Colonic mucosa (tissue), 4 donors: ENCODE measurements at places on chromosomes 4 and X. TPM values are rescaled to one million over a fixed set of nuclear protein-coding genes. Genes with fewer than 3 reads are reported as not detected.

The NSUN7 gene
- 10.9 TPM for total RNA-seq

DNA sequence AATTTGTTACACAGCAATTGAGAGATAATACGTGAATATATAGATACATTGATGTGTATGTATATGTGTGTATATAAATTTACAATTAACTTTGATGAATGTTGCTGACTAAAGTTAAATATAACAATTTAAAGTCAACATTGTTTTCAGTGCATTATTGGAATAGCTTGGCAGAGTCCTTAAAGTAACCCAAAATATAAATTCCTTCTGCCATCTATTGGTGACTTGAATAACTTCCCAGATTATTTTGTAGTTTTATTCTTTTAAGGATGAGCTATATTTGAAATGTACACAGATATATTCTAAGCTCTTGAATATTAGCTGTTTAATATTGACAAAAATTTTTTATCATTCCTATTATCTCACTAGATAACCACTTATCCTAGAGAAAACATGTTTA, 298.2 kb upstream of the FSTL5 start:
- H3K27me3 ChIP-seq, result no peaks in the 10 kb centered on the region
- DNase-seq, result no peak
- H3K36me3 ChIP-seq, result no peaks in the 10 kb centered on the region
- no peaks in the 10 kb centered on the region for H3K4me1 ChIP-seq
- H3K4me3 ChIP-seq, result no peak overlapping the region

DNA sequence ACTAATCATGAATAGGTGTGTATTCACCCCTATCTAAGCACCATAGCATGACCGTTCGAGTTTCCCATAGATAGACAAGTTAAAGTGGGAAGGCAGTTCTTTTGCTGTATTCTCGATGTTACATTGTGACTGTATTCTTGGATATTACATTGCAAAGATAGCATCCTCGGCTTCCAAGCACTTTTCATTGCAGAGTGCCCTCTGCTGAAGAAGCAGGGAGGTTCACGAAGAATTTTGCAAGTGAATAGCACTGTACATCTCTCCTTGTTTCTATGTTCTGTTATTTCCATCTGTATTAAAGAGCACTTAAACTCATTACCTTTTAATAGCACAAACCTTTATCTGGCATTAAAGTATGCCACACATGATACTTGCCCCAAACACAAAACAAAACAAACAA, 426.7 kb upstream of the ARX start:
- no peak overlapping the region for H3K4me3 ChIP-seq
- DNase-seq, result no peak
- no peak overlapping the region for H3K27ac ChIP-seq
- no peaks in the 10 kb centered on the region for H3K36me3 ChIP-seq

DNA sequence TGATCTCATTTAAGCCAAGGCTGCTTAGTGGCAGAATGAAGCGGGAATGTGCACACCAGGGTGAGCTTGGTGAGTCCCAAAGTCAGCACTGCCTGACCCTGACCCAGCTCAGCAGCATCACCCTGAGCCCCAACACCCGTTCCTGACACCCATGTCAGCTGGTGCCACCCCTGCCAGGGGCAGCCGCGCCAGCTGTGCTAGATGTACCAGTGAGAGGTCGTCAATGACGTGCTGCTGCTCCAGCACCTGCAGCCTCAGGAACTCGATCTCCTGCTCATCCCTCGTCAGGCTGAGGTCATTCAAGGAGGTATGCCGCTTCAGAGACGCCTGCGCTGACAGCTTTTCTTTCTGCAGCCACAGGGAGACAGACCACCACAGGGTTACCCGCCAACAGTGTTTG, 61.7 kb upstream of the C4orf50 start:
- H3K36me3 ChIP-seq, result no peaks in the 10 kb centered on the region
- H3K27me3 ChIP-seq, result no peaks in the 10 kb centered on the region
- H3K4me3 ChIP-seq, result no peak overlapping the region
- DNase-seq, result no peak

DNA sequence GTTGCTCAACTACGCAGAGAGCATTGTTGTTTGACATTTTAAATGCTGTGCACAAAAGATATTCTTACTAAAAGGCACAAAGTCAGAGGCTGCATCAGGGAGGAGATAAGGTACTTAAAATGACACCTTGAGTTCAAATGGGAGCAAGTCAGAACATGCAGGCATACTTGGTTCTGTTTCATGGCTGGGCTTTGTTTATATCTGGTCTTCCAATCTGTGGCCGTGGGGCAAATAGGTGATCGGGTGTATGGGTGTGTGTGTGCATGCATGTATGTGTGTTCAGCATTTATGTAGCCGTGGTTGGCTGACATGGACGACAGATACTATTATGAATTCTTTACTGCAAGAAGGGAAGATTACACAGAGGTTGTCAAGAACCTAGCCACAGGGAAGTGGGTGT, 106.1 kb downstream of the RASL11B start:
- no peak overlapping the region for H3K27ac ChIP-seq
- no peaks in the 10 kb centered on the region for H3K36me3 ChIP-seq
- H3K27me3 ChIP-seq, result no peaks in the 10 kb centered on the region
- no peaks in the 10 kb centered on the region for H3K4me1 ChIP-seq
- no peak for DNase-seq

DNA sequence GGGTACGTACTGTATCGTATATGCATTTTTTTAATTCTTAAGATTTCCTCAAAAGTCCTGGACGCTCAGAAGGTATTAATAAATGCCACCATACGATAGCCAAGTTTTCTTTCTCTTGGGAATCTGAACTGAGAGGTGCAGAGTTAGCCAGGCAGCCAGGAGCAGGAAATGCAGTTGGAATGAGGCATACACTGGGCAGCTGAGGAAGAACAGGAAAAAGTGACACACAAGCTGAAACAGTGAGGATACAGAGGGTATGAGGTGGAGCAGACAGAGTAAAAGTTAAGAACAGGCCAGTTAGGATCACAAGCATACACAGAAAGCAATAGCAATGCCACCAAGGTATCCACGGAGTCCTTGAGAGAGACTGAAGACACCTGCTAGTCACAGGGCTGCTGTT, 13.4 kb downstream of the UFSP2 start:
- H3K36me3 ChIP-seq, result no peaks in the 10 kb centered on the region
- no peak overlapping the region for H3K27ac ChIP-seq
- no peak for DNase-seq
- no peaks in the 10 kb centered on the region for H3K4me1 ChIP-seq
- H3K4me3 ChIP-seq, result no peak overlapping the region
- H3K27me3 ChIP-seq, result no peaks in the 10 kb centered on the region
